NCI-H1048 (cell line): ENCODE measurements at places on chromosomes 16 and 17.

GRCh38 chr16:63655846-63656245, 1466.0 kb downstream of the CDH11 start:
- no peak for DNase-seq

GRCh38 chr16:56352351-56353053, 72.8 kb downstream of the AMFR start:
- DNase-seq: no peak

DNA sequence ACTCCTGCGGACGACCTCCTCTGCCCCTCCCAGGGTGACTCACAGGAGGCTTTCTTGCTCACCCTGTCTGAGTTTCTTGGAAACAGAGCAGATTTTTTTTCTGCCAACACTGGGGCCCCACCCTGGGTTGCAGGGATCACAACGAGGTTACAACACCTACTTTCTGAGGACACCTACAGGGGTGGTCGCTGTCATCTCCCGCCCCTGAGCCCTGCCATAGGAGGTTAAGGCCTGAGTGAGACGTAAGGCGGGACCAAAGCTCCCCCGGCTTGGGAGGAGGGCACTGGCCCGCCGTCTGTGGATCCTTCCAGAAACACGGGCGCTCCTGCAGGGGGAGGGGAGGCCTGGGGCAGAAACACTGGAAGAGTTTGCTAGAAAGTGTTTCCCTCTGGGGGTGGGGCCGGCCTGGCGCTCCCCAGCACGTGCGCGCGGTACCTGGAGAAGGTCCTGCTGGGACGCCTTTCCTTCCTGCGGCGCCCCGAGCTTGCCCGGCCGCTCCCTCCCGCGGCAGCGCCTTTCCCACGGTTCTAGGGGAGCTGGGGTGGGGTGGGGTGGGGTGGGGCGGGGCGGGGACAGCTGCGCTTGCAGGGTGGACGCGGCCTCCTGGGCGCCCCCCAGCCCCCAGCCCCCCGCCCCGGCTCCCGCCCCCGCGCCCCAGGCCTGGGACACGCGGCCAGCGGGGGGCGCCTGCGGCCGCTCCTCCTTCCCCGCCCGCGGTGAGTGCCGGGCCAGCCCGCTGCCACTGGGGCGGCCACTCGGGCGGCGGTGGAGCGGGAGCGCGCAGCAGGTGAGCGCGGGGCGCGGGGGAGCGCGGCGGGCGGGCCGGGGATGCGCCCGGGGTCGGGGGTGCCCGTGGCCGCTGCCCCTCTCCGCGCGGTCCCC, 20.7 kb upstream of the ADCY7 start:
- no peak for DNase-seq

- DNase-seq: no peak
Observed at GRCh38 chr16:66293932-66294331, 72.6 kb upstream of the CDH5 start.

DNA sequence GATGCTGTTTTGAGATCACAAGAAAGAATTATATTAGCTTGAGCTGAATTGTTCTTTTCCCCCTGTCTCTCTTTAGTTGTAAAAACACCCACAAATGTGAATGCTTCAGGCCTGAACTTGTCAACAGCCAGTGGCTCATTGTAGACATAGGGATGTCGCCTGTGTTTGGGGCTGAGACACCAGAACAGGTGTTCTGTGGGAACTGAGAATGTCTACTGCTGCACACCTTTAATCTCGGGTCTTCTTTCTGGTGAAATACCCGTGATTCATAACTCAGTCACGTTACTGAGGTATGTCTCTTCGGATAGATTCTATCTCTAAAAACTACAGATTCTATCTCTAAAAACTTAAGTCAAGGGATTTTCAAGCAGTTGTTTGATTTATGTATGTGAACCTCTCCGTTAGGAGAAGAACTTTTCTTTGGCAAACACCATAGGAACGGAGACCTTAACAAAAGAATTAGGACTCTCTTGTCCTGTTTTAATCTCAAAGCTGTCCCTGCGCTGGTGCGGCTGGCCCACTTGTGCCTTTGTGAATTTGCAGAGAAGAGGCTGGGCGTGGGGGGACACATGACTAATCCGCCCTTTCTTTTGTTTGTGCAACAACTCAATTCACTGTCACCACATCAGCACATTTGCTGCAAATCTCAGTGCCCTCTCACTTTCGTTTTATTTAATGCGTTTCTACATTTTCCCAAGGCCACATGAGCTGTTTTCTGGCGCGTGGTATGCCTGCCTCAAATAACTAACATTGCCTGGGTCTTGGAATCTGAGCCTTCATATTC, 643.0 kb downstream of the MAF start:
- DNase-seq: no peak

DNA sequence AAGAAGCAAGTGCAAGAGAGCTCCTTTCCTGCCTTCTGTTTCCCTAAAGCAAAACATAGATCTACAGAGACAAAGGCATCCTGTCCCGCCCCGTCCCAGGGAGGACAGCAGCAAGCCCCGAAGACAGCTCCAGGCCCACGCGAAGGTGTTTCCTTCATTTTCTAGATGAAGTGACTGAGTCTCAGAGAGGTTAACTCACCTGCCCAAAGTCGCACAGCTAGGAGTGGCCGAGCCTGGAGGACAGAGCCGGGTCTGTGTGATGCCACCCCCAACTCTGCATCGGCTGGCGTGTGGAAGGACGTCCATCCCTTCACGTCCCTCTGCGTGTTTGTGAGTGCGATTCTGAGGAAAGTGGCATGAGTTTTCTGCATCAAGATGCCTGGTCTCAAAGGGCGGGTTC, 187.2 kb upstream of the CHMP6 start:
- no peak for DNase-seq

DNA sequence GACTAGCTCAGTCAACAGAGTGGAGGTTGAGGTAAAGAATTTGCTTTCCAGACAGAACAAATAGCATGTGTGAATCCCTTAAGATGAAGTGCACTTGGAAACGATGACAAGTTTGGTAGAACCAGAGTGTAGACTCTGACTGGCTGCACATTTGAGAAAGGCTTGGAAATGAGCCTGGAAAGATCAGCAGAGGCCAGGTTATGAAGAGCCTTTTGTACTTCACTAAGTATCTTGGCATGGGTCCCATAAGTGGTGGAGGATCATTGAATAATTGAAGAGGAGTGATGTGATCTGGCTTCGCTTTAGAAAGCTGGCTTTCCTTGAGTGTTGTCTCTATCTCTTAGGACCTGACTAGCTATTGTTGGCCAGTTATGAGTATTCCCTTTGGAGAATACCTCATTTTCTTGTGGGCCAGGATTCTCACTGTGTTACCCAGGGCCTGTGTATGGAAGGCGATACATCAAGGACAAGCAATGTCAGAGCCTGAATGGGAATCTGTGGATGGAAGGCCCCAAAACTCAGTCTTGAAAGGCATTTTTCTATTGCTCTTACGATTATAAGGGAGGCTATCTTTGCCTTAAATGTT, 329.8 kb downstream of the UTP18 start:
- no peak for DNase-seq

GRCh38 chr17:31200287-31200686, 96.8 kb downstream of the OMG start:
- DNase-seq: no peak

GRCh38 chr16:27347930-27348685, 34.3 kb downstream of the IL4R start:
- no peak for DNase-seq

GRCh38 chr17:40139566-40140058, 725 bp upstream of the CASC3 start:
- DNase-seq: no peak

- no peak for DNase-seq
Observed at GRCh38 chr17:34997355-34997862, 17.1 kb downstream of the LIG3 start.

GRCh38 chr17:73342050-73342522, 30.3 kb upstream of the CDC42EP4 start:
- DNase-seq: no peak
